NCI-H1930 (cell line): ENCODE measurements at places on chromosomes 12 and 14.

DNA sequence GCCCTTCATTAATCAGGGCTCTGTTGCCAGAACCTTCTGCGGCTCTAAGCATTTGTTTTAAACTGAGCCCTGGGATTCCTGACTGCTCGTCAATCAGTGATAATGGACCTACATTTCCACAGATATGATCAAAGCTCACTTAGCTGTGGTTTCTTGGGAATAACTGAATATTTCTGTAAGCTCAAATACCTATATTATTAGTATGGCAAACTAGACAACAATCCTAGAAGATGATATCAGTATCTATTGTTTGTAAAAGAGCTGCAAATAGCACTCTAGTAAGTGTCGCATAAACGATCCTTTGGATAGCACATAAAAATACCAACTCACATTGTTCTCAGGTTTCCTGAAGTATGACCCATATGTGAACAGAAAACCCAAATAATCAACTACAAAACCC lies 150.4 kb downstream of the PPM1H start:
- DNase-seq, result no peak

DNA sequence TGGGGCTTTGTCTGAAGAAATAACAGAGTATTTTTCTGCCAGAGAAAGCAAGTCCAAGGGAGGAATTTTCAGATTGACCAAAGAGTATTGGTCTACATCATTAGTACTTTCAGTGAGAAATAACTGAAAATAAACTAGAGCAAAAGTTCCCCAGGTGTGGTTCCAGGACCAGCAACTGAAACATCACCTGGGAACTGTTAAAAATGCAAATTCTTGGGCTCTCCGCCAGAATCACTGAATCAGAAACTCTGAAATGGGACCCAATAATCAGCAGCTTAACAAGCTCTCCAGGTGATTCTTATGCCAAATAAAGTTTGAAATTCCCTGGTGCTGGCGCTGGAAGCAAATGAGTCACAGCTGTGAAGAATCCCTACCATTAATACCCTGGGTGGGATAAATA lies 52.1 kb downstream of the EIF2S3B start:
- no peak for DNase-seq

DNA sequence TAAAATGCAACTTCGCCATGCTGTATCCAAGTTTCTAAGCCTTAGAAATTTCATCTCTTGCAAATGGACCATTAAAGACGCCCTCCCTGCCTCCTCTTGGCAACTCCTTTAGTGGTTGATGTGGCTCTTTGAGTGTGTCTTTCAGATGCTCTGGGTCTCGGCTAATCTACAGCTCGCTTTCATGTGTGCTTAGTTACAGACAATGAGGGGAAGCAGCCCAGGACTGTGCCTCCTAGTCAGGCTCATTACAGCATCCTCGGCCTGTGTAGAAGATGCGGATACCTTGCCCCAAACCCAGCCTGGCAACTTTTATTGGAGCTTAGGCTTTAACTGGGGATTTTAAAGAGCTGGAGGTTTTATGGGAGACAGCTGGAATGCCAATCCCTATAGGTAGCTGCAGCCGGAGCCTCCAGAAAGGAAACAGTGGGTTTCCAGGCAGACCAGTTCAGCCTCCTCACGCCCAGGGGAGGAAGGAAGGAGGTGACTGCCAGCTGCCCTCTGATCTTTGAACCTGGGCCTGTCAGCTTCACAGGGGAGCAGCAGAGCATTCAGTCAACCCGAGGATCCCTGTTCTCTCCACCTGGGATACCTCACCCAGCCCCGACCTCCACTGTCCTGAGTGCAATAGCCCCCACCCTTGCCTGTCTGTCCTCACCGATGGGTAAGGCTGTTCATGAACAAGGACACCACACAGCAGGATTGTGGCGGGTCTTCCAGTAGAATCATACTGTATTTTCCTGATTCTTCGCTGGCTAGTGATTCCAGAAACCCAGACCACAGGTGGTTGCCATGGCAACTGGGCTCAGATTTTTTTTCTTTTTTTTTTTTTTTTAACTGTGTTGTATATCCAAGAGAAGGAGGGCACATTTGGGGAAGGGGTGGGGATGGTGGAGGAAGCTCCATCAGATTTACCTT lies 638.5 kb downstream of the MED13L start:
- DNase-seq, result no peak

- DNase-seq, result no peak
These were observed 45.4 kb upstream of the PCED1B start for GRCh38 chr12:47033789-47034555.

GRCh38 chr12:10363914-10364814 lies 25.7 kb downstream of the KLRK1 start:
- DNase-seq, result no peak

DNA sequence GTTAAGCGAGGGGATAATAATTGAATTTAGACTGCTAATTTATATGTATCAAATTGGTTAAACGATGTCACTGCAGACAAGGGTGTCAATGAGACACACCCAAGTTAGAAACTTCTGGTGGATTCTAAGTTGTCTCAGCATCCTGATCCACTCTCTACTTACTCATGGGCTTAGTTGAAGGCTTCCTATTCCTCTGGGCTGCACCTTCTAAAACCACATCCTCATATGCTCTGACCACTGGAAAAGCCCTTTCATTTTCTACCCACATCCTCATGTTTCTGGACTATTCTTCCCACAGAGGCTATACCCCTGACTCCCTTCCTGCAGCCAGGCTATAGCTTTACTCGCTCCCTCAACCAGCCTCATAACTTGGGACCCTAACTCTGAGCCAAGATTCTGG lies 493.8 kb downstream of the VRK1 start:
- no peak for DNase-seq

GRCh38 chr12:108606492-108606891 lies 8.6 kb upstream of the TMEM119 start:
- no peak for DNase-seq

GRCh38 chr12:131994589-131994988 lies 44.8 kb downstream of the EP400 start:
- DNase-seq, result no peak

- DNase-seq, result no peak
These were observed 199.9 kb downstream of the TTC7B start for GRCh38 chr14:90616313-90616712.

GRCh38 chr14:54475187-54475899 lies 13.4 kb downstream of the GMFB start:
- no peak for DNase-seq

DNA sequence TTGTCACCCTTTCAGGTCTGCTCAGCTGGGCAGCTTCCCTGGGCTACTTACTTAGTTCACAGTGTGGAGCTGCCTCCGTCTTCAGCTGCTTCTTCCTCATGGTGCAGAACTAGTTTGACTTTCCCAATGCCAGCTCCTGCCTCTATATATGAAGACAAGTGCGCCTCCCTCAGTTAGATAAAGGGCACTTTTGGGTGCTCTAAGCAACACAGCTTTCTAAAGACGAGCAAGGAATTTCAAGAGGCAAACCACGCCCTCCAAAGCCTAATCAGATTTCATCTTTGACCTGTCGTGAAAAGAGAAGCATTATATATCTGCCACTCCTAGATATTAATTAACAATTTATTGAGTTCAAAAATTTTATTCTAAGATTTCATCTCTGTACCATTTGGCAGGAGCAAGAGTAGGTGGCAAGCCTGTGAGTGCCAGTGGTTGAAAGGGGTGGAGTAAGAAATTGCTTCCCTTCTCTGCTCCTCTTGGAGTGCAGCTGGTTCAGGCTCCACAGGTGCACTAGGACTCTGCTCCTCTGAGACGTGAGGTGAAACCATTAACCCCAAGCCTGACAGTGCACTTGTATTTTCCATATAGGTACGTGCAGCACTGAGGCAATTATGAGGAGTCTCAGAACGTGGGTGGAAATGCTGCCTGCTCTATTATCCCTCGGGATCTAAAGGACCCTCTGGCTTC lies 2.1 kb upstream of the SLC11A2 start:
- DNase-seq, result peak; percentile 50

DNA sequence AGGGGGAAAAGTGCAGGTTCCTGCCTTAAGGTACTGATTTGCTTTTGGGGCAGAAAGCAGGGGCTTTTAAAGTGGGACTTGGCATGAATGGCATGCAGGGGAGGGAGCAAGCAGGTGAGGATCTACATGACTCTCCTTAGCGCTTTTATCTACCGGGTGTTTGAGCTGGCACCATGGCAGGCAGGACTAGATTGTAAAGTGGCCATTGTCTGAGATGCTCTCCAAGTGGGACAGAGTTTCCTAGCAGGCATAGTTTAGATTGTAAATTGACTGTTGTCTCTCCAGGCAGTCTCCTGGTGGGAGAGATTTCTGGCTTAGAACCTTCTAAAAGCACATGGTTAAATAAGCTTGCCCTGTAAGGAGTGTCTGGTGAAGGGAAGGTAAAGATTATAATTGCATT lies 5.3 kb upstream of the DICER1 start:
- no peak for DNase-seq

- no peak for DNase-seq
These were observed 836 bp downstream of the EVL start for GRCh38 chr14:100065942-100066574.

GRCh38 chr14:87940894-87941293 lies 52.1 kb downstream of the GALC start:
- DNase-seq, result no peak

- DNase-seq, result no peak
These were observed 78.4 kb upstream of the DNM1L start for GRCh38 chr12:32600681-32601080.

DNA sequence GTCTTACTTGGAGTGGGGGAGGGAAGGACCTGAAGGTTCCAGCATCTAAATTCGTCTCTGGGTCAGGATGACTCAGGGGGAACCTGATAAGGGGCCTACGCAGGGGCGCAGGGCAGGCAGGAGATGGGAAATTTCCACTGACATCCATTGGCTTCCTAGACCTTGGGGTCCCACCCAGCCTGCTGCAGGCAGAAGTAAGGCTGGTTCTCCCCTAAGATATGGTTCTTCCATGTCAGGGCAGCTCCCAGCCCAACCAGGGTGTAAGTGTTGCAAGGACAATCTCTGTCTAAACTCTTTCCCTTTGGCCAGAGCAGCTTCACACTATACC lies 2.1 kb upstream of the NDRG2 start:
- no peak for DNase-seq

DNA sequence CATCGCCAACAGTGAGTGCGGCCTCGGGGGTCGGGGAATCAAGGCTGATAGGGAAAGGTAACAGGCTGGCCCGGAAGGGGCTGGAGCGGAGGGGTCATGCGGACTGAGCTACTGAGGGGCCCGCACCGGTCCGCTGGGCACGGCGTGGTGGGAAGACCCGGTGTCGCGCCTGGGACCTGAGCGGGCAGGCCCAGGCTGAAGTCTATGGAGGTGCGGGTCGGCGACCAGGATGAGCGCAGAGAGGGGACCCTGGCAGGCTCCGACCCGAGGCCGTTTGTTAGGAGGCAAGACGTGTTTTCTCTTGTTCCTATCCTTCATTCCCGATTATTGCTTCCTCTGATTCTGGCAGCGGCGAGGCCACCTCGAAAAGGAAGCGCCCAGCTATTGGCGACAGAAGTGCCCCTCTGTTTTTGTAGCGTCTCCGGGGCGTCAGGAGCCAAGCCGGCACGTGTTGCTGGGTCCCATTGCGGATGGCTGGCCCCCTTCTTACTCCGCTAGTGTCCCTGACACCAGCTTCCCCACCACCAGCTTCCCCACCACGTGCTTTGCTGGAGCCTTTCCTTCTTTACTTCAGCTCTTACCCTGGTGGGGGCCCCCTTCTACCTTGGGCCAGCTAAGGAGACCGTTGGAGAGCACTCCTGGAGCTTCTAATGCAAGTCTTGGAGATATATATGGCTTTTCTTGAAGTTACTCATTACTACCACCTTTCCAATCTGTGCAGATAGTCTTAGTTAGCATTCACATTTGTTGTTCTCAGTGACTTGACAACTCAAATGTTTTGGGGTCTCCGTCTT lies 653 bp downstream of the PA2G4 start:
- DNase-seq, result no peak

- no peak for DNase-seq
These were observed 8.3 kb upstream of the PPFIBP1 start for GRCh38 chr12:27515671-27516070.

DNA sequence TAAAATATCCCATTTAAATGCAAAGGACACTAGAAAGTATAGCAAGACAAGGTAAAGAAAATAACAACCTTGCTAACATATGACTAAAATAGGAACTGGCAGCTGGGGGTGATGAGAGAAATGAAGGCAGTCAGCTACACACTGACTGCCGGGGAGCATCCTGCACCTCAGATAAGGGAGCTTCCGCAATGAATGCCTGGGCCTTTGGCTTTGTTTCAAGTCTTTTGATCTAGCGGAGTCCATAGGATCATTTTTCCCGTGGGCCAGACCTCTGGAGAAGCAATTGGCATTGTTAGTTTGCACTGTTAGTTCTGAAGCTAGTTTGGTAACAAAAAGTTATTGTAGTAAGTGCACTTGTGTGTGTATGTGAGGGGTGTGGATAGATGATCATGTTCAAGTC lies 639.9 kb downstream of the DIO2 start:
- DNase-seq, result no peak
